CD4-positive, alpha-beta memory T cell (primary cell): ENCODE measurements at places on chromosomes 13 and 19.

DNA sequence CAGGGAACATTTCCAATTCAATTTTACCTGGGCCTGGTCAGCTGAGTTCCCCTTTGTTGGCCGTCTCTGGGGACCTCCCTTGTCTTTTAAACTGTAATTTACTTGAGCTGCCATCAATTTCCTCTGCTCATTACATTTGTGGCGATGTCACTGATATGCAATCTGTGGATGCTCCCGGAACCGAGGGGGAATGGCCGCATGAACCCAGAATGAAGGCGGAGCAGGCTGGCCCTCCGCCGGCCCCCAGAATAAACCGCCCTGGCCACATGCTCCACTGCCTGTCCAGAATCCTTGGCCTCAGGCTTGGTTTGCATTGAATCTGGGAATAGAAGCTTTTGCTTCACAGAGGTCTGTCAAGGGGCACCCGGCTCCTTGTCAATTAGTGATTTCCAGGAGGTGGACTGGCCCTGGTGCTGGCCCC, 276.8 kb downstream of the TEX29 start:
- DNase-seq, result no peak

- DNase-seq, result no peak
Observed at GRCh38 chr19:44807652-44808462, 1.0 kb upstream of the BCAM start.

GRCh38 chr13:46165485-46166223, 16.3 kb downstream of the LCP1 start:
- peak; percentile 29 for DNase-seq

DNA sequence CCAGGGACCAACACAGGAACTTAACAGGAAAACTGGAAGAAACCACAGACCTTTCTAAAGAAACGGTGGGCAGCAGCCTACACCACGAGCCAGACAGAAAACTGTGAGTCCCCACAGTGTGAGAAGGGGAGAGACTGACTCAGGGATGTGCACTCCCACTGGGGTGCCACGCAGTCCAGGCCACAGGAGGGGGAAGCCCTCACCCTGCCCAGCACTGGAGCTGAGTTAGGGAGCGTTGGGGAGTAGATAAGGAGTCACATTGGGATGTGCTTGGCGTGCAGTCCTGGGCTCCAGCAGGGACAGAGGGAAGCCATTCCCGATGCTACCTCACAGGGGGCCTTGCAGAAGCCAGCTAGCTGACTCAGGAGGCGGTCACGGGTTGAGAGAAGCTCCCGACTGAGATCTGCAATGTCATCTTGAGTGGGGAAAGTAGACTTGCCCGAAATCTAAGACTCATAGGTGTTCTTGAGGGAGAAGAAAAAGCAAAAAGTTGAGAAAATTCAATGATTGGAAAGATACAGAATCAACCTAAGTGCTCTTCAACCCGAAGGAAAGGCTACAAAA, 17.3 kb downstream of the SIGLEC8 start:
- DNase-seq, result no peak

GRCh38 chr19:22901431-22902130, 69.5 kb downstream of the ZNF723 start:
- no peak for DNase-seq

DNA sequence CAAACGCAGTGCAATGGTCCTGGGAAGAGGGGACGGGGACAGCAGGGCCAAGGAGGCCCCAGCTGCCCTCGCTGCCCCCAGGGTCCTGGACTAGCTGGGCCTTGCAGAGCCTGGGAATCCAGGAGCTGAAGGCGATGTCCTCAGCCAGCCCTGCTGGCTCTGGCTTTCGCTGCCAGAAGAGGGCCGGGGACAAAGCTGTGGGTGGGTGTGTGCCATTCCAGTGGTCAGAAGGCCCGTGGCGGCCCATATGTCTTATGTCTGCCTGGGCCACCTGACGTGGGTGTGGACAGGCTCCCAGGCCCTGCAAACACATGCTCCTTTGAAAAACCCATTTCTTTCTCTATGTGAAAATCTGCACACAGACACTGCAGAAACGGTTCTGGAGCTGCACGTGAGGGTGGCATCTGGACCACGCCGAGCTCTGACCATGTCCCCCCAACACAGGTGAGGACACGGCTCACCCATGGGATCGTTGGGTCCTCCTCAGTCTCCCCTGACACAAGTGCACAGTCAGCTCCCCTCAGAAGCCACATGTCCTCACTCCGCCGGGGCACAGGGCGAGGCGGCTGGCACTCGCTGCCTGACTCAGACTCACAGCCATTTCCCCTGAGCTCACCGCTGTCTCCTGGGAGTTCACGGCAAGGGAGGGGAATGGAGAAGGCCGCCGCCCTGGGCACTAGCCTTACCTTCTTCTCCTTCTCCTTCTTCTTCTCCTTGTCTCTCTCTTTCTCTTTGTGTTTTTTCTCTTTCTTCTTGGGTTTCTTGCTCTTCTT, 16.9 kb downstream of the IZUMO4 start:
- no peak for DNase-seq

- DNase-seq, result no peak
Observed at GRCh38 chr13:43520351-43520750, 266.4 kb downstream of the ENOX1 start.

DNA sequence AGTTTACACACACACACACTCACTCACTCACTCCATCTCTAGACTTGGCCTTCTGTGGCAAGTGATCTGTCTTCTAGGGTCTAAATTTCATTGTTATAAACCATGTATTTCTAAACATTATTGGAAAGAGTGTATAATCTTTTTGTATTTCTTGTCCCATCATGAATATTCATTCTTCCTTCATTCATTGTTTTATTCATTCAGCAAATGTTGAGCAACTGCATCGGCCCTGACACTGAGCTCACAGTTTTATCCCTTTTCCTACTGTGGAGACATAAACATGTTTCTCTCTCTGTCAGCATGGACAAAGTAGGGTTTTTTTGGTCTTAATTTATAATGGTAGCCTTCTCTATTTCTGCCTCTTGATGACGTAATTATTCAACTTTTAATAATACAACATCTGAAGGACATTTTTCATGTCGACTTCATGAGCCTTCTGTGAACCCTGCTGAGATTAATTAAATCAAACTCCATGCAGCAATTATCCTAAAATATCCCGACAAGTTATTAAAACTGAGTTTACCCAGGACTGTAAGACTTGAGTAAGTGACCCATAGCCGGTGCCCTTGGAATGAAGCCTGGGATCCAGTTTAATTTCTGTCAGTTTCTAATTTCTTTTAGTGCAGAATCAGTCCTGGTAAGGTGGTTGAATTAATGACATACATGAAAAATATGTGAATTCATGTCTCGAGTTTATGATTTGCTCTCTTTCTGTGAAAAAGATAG, 7.3 kb downstream of the SPATA13 start:
- DNase-seq, result no peak
